Central memory CD8-positive, alpha-beta T cell (primary cell): ENCODE measurements at places on chromosomes 3 and 15.
A peak's percentile ranks its signal among the peaks of the same experiment; 100 is the strongest.

DNA sequence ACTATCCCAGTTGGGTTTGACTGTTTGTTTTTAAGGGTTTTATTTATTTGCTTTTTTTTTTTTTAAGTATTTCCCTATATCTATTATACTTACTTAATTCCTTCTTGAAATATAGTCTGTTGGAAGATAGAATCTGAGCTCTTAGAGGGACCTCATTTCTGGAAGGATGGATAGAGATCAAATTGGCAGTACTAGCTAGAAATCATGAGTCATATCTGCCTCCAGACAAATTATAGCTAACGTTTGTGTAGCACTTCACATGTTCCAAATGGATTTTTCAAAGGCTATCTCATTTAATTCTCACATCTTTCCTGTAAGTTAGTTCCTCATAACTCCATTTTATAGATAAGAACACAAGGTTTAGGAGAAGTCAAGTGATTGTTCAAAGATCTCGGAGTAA lies 384.7 kb downstream of the ZIC1 start:
- no peak for DNase-seq

GRCh38 chr3:136194409-136195257 lies 1.5 kb downstream of the MSL2 start:
- DNase-seq = peak; percentile 78

DNA sequence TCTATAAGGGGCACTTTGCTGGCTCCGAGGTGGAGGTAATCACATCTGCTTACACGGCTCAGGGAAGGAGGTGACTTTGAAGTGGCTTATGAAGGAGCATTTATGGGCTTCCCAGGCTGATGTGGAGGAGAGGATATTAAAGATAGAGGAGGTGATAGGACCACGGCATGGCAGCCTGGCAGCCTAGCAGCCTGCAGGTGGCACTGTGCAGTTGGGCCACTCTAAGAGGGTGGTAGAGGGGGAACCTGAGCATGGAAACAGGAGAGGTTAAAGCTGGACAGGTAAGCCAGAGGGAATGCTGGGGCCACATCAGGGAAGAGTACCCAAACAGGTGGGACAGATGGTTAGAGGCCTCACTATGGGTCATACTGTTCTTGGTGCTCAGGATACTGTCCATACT lies 375.0 kb downstream of the WDR72 start:
- no peak for DNase-seq

DNA sequence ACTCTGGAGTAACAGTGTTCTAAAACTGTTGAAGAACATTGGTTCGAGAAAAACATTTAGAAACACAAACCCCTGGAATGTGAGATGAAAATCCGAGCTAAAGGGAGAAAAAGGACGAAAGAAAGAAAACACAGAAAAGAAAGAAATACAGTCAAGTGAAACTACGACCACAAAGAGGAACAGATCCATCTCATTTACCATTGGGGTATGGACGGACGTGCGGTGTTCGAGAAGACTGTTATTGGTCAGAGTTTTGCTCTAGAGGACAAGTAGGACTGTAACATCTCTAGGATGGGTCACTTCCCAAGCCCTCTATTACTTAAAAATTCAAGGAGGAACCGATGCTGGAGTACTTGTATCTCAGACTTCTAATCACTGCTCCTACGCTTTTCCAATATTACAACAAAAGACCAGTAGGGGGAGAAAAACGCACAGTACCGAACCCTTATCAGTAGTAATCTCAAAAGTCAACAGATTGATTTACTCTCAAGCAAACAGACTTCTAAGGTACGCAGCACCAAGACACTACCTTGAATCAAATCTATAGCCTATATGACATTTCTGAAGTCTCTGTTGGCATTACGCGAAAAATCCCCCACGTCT lies 1.1 kb upstream of the PIK3CA start:
- no peak for DNase-seq

GRCh38 chr3:13023235-13023970 lies 49.8 kb downstream of the IQSEC1 start:
- no peak for DNase-seq

GRCh38 chr3:174168026-174168425 lies 691.1 kb upstream of the NAALADL2 start:
- DNase-seq = no peak

DNA sequence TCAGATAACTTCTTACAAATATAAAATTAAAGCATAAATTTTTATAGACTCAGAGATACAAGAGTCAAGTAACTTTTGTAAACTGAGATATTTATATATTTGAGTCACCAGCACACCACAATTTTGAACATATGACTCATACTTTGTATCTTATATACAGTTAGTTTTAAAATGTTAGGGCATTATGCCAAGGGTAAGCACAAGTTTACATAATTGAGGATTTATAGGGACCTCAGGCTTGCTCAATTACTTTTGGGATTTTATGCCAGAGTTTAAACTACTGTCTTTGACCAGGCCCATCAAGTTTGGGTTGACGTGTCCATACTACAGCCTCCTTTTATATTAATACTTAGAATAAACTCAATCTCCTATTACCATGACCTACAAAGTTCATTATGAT lies 7.4 kb upstream of the FGF7 start:
- DNase-seq = no peak

GRCh38 chr3:38114052-38114874 lies 22.7 kb downstream of the ACAA1 start:
- no peak for DNase-seq

GRCh38 chr15:59622289-59622688 lies 10.7 kb downstream of the GCNT3 start:
- DNase-seq = no peak
